ENCODE measurements at places on chromosomes 2 and 18.

DNA sequence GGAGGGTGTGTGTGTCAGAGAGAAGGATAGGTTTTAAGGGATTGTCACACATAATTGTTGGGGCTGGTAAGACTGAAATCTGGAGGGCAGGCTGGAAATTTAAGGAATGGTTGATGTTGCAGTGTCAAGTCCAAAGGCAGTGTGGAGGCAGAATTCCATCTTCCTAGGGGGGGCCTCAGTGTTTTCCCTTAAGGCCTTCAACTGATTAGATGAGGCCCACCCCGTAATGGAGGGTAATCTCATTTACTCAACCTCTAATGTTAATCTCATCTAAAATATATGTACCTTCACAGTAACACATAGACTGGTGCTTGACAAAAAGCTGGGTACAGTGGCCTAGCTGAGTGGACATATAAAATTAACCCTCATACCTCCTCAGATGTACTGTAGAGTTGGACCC lies 30.9 kb upstream of the RPIA start:
- no peak for DNase-seq

GRCh38 chr2:46308629-46309028 lies 11.4 kb downstream of the EPAS1 start:
- DNase-seq = peak; percentile 27

GRCh38 chr2:219181531-219181930 lies 3.5 kb downstream of the RETREG2 start:
- no peak for DNase-seq

- DNase-seq = no peak
These were observed 405.1 kb upstream of the POU3F3 start for GRCh38 chr2:104448661-104449440.

DNA sequence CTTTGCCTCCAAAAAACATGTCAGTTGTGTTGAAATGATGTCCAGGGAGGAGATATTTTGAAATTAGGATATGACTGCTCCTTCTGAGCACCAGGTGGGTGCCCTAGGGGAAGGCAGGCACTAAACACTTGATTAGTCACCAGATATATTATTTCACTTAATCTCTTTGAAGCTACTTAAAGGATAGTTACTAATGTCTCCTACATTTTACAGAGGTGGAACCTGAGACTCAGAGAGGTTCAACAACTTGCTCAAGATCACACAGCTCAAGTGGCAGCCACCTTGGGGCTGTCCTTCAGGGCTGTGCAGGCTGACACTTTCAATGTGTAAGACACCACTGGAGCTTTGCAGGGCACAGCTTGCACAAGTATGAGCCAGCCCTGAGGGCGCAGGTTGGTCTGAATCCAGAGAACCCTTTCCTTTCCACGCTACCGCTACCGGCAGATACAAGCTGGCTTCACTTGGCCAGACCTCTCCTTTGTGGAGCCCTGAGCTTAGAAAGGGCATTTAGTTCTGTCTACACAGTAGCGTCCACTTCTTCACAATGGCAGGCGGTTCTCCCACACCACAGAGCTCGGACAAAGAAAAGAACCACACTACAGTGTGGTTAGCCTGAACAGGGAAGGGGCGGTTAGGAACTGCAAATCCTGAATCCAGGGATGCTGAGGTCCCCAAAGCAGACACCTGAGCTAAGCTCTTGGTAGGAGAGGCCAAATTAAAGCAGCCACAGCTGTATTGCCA lies 16.4 kb downstream of the ALPK2 start:
- DNase-seq = no peak

DNA sequence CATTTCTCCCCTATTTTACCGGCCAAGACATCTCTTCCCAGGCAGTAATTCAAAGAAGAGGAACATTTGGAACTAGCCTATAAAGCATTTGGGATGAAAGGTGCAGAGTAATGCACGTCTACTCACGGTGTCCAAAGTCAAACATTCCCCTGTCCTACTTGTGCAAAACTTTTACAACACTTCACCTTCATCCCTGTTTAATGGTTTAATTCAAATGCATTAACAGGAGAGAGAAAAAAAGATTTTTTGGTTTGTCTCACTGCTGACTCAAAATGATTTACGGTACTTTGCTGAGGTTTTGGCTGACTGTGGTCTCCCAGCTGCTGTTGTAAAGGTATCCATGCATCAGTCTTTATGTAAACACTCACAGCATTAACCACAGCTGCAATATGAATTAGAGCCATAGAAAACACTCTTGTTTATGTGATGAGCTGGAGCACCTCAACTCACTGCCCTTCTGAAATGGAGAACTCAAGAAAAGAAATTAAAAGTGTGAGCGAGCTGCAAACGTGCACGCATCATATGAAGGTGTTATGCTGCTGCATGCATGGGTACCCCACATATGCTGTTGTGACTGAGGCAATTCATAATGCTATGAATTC lies 220.5 kb downstream of the PIEZO2 start:
- DNase-seq = no peak

DNA sequence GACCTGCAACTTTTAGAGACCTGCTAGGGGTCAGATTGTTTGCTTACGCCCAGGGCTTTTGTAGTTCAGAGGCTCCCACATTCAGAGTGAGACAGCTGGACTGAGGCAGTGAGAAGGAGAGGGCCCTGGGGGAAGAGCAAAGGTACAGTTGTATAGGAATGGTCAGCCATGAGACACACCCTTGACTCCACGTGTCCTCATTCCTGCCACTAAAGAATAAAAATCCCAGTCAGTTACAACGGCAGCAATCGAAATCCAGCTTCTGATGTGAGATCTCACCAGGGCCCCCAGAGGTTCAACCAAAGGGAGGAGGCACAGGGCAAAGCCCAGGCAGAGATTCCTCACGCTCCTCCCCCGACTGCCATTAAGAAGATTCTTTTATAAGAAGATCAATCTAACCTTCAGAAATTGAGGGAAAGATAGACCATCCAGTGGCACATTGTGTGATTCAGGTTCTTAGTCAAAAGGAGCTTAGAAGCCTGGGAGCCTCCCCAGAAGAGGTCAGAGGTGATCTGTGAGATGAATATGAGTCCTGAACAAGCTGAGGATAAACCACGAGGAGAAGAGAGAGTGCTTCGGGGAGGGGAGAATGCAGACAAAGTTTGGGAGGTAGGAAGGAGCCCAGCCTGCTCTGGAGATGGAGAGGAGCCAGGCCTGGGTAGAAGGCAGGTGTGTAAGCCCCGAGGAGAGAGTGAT lies 317.0 kb downstream of the CYP26B1 start:
- no peak for DNase-seq

DNA sequence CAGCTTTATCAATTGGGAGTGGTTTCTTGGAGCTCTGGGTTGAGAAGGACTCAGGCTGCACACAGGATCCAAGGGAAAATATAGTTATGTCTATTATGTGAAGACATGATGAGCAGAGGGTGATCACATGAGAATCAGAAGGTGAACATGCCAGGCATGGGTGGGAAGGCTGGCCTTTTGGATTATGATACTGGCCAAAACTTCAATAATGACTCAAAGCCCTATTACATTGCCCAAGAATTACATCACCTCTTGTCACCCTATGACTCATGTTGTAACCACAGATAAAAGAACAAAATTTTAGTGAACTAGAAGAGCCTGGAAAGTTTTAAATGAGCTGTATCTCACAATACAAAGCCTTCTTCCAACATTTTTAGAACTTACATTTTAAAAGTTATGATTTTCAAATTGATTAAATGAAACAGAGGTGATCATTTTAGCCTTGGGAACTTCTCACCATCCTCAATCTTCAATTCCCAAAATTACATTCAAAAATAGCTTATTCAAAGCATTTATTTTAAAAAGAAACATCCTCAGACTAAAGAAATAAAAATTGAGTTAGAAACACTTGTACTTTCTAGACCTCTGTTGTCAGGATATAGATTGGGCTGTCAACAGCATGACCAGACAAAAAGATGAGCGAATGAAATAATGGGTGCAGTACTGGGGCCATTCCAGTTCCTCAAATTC lies 428.3 kb downstream of the MBD2 start:
- peak; percentile 3 for DNase-seq

GRCh38 chr2:186713691-186714090 lies 19.8 kb downstream of the FAM171B start:
- no peak for DNase-seq

- DNase-seq = no peak
These were observed 104.7 kb downstream of the THADA start for GRCh38 chr2:43491065-43491639.

DNA sequence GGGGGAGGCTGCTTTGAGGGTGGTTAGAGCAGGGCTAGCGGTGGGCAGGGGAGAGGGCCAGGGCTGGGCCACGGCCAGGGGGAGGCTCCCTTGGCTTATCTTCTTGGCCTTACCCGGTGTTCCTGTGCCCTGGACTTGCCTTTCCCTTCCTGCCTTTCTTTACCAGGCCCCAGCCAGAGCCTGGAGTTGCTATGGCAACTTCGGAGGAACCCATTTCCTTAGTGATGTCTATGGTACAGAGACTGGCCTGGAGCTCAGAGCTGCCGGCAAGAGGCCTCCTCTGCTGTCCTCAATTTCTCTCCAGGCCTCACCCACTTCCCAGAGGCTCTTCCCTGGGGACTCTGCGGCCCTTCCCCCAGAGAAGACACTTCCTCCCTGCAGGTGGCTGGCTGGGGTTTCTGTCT lies 11.5 kb downstream of the SPEG start:
- DNase-seq = no peak

DNA sequence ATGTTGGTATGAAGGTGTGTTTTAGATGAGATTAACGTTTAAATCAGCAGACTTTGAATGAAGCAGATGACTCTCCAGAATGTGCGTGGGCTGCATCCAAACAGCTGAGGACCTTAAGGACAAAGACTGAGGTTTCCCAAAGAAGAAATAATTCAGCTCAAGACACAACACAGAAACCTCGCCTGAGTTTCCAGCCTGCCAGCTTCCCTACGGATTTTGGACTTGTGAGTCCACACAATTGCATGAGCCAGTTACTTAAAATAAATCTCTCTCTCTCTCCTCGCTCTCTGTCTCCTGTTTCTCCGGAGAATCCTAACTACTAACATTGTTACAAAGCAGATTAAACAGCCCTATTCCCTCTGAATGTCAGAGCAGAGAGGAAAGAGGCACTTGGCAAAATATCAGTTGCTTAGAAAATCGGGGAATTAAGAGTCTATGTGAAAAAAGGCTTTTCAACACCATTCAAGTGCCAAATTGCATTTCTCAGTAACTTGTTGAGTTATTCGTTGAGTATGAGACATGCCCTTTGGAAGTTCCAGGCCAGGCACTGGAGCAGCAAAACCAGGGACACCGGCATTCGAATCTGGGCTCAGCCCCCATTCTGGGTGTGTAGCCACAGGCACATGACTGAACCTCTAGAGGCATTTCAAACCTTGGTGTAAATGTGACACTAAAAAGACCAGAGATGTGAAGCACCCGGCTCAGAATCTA lies 174.6 kb upstream of the PID1 start:
- DNase-seq = no peak

DNA sequence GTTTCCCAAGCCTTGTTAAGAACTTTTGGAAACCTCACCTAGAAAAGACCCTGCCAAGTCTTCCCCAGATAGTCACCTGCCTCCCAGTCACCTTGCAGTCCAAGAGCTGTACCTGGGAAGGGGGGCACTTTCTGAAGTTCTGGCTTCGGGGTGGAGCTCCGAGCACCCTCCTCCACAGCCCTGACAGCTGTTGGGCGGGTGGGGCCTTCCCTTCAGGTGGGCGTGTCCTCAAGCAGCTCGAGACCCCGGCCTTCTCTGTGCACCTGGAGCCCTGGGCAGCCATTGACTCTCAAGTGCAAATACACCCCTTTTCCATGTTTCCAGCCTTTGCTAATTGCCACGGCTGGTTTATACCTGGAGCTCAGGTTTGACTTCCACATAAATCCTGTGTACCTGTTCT lies 37.0 kb upstream of the IGFBP5 start:
- no peak for DNase-seq

- DNase-seq = no peak
These were observed 260.5 kb downstream of the CALCRL start for GRCh38 chr2:187187519-187187918.

Data from inflammatory macrophage (primary cell).